T-helper 2 cell (primary cell): ENCODE measurements at places on chromosomes 1 and 21.

DNA sequence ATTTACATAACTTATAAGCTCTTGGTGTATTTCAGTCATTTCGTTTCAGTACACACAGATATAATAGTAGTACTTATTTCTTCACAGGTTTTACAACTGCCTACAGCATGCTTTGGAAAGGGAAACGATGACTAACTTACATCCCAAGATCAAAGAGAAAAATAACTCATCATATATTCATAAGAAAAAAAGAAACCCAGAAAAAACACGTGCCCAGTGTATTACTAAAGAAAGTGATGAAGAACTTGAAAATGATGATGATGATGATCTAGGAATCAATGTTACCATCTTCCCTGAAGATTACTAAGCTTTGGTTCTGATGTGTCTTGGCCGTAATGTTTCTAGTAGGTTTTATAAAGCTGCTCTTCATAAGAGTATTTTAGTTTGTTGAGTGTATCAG, 30.9 kb downstream of the TYW3 start:
- no peak for DNase-seq

GRCh38 chr1:10216090-10216749, 5.8 kb downstream of the KIF1B start:
- DNase-seq = peak; percentile 49

DNA sequence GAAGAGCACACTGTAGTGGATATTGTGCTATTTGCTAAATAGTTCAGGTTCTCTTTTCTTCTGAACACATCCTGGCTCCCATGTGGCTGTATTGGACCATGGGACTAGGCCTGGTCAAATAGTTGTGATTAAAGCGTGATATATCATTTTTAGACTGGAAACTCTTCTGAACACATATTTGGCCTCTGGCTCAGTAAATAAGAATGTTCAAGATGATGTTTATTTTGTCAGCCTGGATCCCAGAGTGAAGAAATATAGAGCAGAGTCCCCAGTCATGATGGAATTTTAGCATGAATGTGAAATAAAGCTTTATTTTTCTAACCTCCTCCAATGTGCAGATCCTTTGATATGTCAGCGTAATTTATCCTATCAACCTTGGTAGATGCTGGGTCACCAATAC, 542.6 kb downstream of the ADGRL2 start:
- DNase-seq = no peak

DNA sequence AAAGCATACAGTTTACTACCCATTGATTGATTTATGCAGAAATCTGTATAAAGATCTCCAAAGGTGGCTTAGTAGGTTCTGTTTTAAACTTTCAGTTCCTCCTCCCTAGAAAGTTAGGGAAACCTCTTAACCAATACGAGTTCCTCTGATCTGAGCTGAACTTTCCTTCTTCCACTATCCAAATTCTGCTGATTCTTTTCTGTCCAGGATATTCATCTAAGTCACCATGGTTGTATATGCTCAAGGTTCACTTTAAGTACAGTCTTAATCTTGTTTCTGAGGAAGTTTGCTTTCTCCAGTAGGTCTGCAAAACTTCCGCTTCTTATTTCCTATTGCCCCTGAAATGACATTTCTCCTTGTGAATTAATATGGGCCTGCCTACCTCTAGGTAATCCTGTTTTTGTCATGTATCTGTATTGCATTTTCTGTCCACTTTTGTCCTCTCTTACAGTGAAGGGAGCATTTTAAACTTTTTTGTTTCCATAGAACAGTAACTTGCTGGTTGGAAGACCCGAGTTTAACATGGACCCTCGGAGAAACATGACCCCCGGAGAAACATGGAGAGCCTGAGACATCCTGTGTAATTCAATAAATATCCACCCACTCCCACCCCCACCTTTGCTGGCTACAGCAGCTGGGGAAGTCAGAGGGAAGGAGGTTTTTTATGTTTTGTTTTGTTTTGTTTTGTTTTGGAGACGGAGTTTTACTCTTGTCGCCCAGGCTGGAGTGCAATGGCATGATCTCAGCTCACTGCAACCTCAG, 16.7 kb upstream of the TUT4 start:
- DNase-seq = no peak

DNA sequence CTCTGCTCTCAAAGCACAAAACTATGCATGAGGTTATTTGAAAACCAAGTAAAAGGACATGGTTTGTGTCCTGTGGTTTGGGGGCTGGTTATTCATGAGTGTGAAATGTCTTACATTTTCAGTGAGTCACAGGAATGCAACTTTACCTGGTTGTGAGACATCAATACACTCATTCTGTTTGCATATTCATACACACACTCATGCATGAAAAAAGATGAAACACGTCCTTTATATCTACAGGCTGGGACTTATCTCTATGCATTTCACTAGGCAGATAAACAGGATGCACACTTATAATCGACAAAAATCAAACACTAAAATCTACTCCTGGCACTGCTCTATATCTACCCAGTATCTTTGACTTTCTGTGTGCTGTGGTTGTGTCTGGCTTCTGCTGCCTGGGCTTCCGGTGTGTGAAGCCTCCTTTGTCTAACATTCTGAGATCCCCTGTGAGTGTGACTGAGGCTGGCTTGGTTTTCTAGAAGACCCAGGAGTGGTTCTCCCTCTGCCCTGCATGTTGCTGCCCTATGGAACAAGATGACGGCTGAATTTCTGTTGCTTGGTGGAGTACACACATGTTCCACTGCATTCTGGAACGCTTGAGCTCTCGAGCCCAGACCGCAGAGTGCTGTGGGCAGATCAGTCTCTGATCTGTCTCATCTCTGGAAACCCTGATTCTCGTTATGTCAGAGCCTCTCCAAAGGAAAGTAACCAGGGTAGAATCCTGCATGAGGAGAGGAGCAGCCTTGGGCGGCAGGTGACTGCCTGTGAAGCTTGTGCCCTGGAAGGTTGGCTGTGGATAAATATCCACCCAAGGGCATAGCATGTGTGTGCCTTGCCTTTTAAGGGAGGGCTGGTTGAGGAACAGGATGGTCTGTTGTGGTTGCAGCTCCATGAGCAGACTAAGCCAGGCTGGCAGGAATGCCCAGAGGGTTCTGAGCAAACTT, 19.7 kb upstream of the FASLG start:
- DNase-seq = peak; percentile 74

- DNase-seq = no peak
Measured at GRCh38 chr1:160731990-160732389, 7.1 kb upstream of the SLAMF7 start.

DNA sequence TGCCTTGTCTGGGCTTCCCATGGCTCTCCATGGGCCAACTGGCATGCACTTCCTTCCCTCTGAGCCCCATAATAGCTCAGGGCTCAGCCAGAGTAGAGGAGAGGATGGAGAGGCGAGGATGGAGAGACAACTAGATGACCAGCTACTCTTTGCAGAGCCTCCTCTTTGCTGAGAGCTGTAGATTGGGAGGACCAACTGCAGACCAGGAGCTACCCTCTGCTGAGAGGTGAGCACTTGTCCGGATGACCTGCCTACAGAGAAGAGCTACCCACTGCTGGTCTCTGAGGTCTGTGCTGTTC, 58.0 kb upstream of the ETV3 start:
- no peak for DNase-seq

DNA sequence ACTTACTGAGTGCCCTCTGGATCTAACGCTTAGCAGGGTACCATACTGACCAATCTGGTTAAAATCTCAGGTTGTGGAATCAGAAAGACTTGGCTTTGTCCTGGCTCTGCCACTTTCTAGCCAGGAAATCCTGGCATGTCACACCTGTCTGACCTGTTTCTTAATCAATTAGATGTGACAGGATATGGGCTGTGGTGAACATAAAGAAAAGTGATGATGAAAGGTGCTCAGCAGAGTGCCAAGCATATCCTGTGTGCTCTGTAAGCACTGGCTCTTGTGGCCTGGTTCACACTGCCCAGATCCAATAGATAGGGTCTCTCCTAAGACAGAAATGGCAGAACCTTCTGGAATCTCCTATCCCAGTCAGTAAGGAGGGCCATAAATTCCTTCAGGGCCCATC, 53.9 kb downstream of the PHC2 start:
- peak; percentile 22 for DNase-seq

DNA sequence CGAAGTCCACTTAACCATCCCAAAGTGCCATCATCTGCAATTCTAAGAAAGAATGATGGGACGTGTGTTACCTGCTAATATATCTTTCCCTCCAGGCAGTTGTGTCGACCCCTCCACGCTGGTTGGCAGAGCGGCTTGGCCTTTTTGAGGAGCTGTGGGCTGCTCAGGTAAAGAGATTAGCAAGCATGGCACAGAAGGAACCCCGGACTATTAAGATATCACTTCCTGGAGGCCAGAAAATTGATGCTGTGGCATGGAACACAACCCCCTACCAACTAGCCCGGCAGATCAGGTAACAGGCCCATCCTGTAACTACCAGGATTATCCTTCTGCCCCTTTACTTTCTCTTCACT, 520 bp downstream of the TARS2 start:
- no peak for DNase-seq

DNA sequence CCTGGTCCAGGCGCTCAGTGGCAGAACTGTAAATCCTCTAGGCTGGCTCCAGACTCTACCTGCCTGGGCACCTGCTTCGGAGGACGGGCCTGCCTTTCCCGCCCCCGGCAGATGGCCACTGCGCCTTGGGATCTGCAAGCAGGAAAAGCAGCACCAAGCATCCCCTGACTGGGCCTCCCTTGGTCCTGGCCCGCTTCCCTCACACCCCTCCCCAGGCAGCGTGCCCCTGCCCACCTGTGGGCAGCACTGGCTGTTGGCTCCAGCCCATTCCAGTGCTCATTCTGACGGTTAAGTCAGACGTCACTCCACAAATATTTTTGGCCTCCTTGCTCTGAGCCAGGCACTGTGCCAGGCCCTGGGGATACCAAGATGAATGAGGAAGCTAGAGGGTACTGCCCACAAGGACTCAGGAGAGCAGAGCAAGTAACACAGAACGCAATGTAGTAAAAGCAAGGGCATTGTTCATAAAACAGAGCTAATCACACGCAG, 22.0 kb upstream of the BLACAT1 start:
- DNase-seq = no peak

DNA sequence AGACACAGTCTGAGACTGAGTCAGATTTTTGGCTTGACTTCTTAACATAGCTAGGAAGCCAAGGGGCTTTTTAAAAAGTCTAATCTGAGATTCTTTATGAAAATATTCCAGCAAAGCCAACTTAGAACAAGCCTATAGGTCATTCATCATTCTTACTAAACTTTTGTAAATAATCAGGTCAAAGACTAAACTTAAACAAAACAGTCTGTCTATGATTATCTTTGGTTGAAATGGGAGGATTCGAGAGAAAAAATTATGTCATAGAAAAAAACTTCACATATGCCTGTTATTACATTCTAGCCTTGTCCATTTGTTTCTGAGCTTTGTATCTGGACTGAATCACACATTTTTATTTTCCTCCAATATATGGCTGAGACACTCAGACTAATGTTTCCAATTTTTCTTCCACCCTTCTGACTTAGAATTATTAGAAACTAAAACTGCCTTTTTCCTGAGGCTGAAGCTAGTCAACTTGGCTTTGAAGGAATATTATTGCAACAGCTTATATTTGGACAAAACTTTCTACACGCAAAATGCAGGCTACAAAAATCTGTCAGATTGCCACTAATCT, 83.3 kb downstream of the ETS2 start:
- no peak for DNase-seq

DNA sequence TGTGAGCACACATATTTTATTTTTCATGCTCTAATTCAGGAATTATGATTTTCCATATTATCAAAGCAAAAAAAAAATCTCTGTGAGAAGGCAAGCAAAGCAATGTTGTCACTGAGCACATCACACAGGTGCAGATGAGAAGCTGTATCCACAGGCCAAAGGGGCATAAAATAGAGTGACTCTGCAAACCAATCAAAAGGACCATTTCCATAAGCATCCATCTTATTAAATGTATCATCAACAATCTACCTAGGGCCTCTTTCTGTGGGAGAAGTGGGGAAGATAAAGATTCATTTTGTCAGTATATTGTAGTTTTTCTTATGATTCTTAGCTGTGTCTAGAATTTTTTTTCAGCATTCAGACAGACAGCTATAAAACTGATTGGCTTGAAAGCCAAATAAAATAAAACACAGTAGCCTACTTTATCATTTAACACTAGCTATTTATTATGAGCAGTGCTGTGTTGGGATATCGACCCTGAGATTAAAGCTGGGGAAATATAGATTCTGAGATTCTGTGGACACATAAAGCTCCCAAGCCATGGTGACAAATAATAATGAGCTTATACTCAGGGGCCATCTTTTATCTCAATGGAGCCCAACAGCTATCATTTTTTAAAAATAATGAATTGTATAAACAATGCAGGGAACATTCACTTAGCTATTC, 90.3 kb downstream of the LPAR3 start:
- no peak for DNase-seq

DNA sequence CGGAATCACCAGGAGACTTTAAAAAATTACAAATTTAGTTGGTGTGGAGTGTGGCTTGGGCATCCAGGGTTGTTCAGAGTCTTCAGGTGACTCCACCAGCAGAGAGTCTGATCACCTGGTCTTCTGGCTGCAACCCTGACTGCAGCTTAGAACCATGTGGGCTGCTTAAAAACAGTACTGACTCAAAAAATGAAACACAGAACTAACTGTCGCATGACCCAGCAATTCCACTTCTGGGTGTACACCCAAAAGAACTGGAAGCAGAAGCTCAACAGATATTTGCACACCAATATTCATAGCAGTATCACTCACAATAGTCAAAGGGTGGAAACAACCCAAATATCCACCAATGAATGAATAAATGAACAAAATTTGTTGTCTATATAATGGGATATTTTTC, 17.3 kb downstream of the TLR5 start:
- no peak for DNase-seq

DNA sequence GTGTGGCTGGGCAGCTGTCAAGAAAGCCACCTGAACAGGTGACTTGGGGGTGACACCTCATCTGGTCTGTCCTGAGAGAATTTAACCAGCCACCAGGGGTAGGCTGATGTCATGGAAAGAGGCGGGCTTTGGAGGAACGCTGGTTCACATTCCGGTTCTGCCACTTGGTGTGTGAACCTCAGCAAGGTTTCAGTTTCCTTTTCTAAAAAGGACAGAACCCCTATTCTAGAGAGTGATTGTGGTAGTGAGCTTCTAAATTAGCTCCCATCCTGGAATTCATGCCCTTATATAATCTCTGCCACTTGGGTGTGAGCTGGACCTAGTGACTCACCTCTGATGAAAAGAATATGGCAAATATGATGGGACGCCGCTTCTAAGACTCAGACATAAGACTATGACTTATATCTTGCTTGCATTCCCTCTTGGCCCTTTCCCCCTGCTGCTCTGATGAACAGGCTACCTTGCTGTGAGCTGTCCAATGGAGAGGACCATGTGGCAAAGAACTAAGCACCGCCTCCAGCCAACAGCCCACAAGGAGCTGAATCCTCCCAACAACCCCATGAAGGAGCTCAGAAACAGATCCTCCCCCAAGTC, 332.1 kb downstream of the RRAGC start:
- peak; percentile 64 for DNase-seq

- DNase-seq = peak; percentile 35
Measured at GRCh38 chr1:214551436-214552173, at the start of gene PTPN14. Gene PTPN14, minus strand, starts transcription at chr1:214551602. Its CDS starts 86,799 bp downstream, at chr1:214464803.

- DNase-seq = no peak
Measured at GRCh38 chr1:6334261-6334993, 59.1 kb downstream of the ACOT7 start.

- no peak for DNase-seq
Measured at GRCh38 chr1:111015222-111015621, 51.5 kb upstream of the LRIF1 start.
